Stimulated activated CD8-positive, alpha-beta memory T cell treated with anti-CD3 and anti-CD28 coated beads, Interleukin-7, amount 100 ng/mL, for 1 hour (primary cell): ENCODE measurements at places on chromosomes 12 and 14.

DNA sequence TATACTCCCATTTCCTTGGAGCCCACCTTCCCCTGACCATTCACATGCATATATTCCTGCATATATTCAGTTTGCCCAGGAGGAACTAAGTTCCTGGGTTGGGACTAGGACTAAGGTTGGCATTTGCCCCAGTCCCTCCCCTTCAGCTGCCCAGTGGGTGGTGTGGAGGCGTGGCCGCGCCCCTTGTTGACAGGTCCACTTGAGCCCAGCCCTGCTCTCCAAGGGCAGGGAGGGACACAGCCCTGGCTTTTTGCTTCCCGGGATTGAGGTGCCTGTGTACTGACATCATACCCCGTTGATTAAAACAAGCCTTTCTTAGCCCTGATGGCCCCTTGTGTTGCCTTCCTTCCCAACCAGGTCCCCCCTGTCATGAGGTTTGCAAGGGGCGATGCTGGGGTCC lies 7.3 kb downstream of the ERBB3 start:
- no peak for DNase-seq

- DNase-seq = no peak
Measured at GRCh38 chr14:58816416-58817115, 178.8 kb downstream of the DACT1 start.

GRCh38 chr14:39890026-39890425 lies 457.8 kb upstream of the FBXO33 start:
- no peak for DNase-seq

DNA sequence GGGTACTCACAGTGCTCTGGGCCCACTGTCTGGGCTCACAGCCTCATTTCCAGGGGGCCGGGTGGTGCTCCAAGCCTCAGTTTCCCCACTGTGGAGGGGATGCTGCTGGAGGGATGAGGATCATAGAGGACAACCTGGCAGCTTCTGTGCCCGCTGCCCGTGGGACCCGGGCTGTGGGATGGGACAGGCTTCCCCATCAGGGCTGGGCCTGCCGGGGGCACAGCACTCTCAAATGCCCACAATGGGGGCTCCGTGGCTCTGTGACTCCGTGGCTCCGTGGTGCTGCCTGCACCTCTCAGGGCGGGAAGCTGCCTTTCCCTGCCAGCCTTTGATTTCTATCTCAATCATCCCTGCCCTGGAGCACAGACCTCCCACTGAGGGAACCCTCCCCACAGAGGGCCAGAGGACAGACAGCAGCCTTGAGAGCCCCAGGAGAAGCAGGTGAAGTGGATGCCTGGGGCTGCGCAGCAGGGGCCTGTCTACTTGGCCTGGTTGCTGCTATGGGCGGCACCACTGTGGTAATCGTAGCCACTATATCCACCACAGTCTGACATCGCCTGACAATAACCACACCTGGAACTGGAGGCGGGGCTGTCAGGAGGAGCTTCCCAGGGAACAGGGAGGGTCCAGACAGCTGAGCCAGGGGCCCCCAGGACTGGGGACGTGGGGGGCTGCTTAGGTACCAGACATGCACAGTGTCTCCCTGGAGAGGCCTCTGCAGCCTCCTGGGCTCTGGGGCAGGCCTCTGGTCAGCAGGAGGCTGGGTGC lies 375.9 kb downstream of the TMEM121 start:
- DNase-seq = no peak

DNA sequence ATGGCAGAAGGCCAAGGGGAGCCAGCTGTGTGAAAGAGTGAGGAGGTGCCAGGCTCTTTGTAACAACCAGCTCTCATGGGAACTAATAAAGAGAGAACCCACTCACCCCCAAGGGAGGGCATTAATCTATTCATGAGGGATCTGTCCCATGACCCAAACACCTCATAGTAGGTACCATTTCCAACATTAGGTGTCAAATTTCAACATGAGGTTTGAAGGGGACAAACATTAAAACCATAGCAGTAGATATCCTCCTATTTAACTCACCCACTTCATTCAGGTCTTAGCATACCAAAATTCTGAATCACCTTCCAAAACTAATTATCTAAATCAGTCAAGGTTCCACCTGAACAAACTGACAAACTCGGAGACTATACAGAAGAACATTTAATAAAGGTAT lies 75.3 kb downstream of the PPFIA2 start:
- no peak for DNase-seq

GRCh38 chr12:122740351-122740750 lies 9.7 kb upstream of the HCAR1 start:
- DNase-seq = no peak

- DNase-seq = no peak
Measured at GRCh38 chr14:72401101-72401625, 468.9 kb downstream of the RGS6 start.

DNA sequence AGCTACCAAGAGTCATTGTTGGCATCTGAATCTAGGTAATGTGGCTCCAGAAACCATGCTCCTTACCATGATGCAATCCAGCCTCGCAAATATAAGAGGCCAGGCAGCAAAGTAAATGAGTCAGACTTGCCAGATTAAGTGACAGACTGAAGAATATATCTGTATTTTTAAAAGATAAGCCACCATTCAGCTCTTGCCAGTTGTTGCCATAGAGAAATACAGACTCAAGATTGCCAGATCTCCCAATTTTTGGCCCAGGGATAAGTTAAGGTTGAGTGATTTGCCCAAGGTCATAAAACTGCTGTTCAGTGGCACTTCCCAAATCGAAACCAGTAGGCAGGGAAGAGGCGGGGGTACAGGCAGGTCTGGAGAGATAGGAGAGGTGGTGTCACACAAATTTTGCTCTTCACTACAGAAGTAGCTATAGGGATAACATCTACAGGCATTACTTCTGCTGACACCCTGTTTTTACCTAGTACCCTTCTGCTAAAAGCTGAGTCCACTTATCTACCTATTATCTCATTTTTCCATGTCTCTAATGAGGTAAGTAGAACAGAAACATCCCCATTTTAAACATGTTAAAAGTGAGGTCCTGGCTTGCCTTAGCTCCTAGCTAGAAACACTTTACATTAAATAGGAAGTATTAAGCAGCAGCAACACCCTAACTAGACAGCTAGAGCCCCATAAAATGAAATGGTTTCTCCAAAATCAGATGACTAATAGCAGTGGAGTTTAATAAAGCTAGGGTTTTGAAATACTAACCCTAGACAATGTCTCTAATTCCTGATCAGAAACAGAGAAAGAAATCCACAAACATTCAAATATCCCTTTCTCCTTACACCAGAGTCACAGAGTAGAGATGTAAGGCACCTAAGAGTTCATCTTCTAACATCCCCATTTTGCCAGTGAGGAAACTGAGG lies 19.5 kb downstream of the DCAF5 start:
- DNase-seq = no peak

- DNase-seq = no peak
Measured at GRCh38 chr12:20596061-20596460, 99.1 kb upstream of the SLCO1C1 start.

DNA sequence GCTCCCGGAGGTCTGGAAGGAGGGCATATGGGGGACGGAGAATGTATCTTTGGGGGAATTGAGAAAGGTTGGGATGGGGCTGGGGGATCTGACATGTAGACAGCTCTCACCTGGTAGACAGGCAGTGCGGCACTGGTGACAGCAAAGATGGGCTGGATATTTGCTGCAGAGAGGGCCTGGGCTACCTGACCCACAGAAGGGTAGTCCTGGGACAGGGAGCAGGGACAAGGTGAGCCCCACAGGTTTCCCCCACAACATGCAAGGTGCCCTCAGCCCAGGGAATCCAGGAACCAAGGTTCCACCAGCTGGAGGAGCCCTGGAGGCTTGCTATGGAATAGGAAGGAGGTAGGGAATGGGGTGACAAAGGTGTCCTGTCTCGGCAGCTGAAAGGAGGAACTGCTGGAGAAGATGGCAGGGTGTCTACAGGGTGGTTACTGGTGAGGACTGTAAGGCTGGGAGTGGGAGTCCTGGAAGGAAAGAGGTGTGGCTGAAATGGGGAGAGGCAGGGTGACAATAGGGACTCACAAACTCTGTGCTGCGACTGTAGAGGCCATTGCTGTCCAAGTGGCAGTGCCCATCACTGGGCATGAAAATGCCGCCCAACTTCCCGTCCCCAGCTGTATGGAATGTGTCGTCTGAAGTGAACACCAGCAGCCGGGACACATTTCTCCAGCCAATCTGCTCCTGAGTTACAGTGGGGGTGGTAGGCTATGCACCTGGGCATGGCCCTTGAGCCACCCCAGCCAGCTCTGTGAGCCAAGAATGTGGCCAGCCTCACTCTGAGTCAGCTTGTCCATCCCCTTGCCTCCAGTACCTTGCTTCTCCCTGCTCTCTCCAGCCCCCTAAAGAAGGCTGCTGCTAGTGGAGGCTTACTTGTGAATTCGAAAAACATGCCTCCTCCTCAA lies 11.3 kb downstream of the ITGB7 start:
- DNase-seq = no peak

DNA sequence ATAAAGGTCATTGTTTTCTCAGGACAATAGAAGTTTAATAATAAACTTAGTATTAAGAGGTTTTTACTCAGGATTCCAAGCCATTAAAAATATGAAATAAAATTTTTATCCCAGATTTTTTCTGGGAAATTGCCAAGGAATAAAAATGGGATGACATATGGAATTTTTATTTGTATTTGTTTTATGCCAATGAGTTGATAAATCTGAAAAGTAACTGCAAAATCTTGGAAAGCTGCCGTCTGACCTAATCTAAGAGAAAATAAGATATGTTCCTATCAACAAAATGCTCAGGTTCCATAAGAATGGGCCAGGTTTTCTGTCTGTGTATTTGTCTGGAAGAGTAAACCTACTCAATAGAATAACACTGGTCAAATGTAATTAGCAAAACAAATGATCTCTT lies 22.2 kb upstream of the KERA start:
- no peak for DNase-seq

GRCh38 chr14:46036099-46036498 lies 615.5 kb downstream of the RPL10L start:
- no peak for DNase-seq

- DNase-seq = peak; percentile 66
Measured at GRCh38 chr12:6872073-6873048, 742 bp downstream of the SPSB2 start.

DNA sequence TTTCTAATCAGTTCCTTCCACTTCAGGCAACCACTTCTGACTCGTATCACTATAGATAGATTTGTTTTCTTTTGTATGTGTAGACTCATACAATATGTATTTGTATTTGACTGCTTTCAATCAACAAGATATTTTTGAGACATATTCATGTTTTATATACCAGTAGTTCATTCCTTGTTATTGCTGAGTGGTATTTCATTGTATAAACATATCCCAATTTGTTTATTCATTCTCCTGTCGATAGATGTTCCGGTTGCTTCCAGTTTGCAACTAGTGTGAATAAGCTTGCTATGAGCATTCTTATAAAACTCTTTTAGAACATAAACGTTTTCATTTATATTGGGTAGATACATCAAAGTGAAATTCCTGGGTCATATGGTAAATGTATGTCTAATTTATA lies 119.2 kb downstream of the FIGNL2 start:
- DNase-seq = no peak
